Activated naive CD8-positive, alpha-beta T cell treated with anti-CD3 and anti-CD28 coated beads, Interleukin-2, amount 10 ng/mL, durations not matched to agents 7 days and 5 days (primary cell): ENCODE measurements at places on chromosomes 7 and 10.

DNA sequence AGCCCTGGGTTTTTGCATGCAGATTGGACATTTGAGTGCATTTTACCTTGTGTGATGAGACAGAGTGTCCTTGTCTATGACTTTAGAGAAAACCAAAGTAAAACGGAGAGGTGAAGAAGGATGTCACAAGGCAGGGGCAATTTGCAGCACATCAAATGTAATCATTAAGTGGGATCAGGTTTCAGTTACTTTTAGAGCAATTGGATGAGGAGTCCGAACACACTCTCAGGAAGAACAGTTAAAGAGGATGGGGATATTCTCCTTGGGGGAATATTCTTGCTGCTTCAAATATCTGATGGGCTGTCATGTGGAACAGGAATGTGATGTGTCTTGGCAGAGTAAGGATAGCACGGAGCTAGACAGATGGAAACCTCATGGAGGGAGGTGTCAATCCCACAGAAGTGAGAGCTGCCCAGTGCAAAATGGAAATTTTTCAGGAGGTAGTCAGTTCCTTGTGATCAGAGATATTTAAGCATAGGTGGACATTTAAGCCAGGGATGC lies 757 bp downstream of the RAB19 start:
- no peak for DNase-seq

GRCh38 chr10:122537545-122537944 lies 23.0 kb upstream of the DMBT1 start:
- no peak for DNase-seq

DNA sequence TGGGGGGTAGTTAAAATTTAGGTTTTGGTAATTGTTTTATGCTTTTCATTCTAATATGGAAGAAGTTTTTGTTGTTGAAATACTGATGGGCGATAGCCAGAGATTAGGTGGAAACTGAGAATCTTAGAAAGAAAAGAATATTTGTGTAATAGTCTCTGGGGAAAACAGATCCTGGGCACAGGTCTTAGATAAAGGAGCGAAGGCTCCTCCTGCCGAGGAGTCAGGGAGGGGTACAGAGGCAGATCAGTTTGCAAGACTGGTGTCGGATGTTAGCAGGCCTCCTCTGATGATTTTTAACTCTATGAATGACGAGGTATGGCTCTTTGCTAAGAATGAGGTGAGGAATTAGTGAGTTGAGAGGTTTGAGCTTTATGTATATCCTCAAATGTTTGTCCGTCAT lies 339.7 kb downstream of the HGF start:
- DNase-seq: no peak

GRCh38 chr7:140230516-140230860 lies 53.7 kb upstream of the KDM7A start:
- peak; percentile 86 for DNase-seq

GRCh38 chr10:31762316-31762715 lies 166.3 kb downstream of the ARHGAP12 start:
- DNase-seq: no peak

DNA sequence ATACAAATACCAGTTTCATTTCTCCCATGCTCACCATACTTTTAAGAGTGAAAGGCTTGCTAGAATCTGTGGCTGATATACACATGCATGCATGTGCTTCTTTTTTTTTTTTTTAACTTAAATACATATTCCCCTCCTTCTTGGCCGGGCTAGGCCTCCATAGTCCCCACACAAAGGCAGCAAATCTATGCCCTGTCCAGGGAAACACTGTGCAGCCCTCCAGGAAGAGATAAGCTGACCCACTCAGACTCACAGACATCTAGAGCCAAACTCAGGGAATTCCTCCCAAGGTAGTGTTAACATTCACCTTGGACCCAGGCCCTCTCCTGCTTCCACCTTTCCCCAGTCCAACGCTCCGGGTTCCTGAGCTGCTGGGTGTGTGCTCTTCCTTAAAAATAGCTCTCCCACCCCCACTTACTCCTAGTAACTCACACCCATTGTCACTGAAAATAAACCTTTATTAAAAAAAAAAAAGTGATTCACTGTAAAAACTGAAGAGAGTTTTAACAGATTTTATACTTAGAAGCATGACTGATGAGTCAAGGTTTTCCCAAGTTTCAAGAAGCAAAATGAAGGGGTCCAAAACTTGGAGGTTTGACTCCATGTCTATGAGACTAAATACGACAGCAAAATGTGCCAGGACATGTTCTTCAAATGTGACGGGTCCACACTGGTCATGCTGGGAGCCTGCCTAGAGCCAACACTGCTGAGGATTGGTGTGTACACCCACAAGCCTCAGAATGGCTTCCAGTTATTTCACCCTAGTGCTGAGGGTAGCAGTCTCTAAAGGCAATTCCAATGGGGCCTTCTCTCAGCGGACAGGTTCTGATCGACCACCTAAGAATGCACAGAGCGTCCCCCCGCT lies 159.5 kb downstream of the GLI3 start:
- DNase-seq: no peak

- no peak for DNase-seq
Measured at GRCh38 chr7:102832674-102833073, 80.1 kb upstream of the LRRC17 start.

DNA sequence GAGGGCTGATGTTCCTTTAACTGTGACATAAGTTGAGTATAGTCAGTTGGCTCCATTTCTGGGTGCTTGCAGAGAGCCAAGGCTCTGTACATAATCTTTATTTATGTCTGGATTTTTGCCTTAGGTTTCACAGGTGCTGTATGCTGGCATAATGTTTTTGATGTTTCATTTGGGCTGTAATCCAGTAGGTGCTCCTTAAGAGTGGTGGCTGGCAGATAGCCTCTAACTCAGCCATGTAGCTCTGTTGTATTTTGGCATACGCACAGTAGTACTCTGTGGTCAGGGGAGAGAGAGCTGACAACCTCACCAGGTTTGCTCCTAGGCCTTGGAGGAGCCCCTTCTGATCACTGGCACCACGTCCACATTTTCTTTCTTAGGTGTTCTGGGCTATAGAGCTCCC lies 61.1 kb downstream of the RNF133 start:
- no peak for DNase-seq

DNA sequence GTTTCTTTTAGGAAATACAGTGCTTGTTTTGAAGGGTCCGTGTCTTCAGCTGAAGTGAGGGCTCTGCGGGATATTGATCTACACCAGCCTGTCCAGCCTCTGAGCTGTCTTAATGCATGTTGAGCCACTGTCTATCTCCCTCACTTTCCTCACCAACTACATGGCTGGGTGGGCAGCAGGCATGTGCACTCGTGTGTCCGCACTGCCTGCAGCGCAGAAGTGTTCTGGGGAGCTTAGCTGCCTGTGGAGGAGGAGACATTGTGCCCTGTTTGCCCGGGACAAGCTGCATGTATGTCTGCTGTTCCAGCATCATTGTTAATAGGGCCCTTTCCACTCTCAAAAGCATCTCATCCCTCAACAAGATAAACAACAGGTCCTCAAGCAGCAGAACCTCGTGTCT lies 133.1 kb upstream of the EEPD1 start:
- no peak for DNase-seq

DNA sequence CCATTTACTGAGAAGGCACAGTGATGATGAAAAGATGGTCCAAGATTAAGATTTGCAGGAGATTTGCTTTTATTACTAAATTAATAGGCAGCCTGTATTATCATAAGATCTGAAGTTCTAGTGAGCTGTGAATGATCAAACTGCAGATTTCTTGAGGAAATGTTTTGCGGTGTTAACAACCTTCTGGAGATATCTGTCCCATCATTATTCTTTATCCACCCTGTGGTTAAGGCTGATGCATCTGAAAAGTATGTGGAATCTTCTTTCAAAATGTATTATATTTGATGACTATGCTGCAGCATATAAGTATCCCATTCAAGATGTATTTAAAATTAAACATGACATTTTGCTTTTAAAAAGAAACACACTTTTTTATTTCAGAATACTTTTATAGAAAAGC lies 150.3 kb downstream of the POLR1F start:
- no peak for DNase-seq

- peak; percentile 82 for DNase-seq
Measured at GRCh38 chr10:97914837-97915211, 65.2 kb downstream of the GOLGA7B start.

DNA sequence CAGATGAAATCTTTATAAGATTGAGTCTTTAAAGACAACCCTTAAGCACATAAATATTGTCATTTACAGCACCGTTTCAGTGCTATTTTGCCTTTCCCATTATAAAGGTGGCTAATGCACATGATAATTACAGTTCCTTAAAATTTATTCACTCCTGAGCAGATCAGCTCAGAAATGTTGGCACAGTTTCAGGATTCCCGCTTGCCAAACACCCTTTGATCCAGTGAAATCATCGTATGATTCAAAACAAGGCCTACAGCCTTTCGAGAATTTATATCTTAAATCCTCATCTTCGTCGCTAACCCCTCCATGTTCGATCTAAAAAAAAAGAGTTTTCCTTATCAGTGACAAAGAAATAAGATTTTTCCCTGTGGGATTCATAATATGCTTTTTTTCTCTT lies 14.1 kb upstream of the SOSTDC1 start:
- no peak for DNase-seq

DNA sequence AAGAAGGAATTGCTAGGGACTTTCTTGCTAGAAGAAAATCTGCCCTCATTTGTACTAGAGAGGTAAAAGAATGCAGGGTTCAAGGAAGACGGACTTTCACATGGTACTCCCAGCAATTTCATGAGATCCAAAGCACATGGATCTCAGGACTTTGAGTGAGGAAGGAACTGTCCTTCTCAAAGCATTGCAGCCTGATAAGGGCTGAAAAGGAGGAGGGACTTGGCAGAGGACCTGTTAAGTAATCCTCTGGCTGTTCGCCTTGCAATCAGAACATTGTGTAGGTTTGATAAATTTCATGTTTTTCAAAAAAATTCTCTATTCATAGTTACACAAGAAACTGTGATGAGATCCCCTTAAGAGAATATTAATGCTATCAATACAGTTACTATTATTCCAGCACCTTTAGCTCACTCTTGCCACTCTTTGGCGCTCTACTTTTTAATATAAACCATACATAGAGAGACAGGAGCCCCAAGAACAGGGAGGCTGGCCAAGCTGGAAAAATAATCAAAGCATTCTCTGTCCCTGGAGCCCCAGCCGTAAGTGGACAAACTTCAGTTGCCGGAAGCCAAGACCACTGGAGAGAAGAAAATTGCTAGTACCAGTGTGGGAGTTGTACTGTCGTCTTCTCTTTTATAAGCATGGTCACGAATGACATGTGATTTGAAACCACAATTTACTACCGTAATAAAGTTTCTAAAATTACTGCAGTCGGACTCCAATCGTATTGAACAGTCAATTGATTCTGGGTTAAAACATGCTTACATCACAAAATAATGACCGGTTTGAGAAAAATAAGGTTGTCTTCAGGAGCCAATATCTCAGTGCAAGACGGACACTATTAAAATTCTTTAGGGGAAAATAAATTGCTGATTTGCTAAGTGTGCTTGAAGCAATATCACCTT lies 424.4 kb downstream of the SDK1 start:
- no peak for DNase-seq

GRCh38 chr10:70250961-70251680 lies 17.9 kb upstream of the PPA1 start:
- no peak for DNase-seq

DNA sequence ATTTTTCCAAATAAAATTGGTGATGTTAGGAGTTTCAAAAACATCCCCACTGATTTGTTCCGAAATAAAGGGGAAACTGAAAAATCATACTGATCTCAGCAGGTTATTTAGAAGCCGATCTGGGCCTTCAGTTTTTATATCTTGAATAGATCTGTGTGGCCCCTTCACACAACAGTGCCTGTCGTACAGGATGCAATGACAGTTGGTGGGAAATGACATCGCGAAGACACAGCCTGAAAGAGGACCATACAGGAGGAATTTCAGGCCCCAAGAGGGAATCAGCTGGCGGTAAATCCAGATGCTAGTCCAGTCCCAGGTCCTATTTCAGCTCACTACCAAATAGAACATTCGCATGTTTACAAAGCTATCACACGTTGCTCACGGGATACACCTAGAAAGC lies 3.0 kb downstream of the H2BK1 start:
- no peak for DNase-seq

- DNase-seq: no peak
Measured at GRCh38 chr10:50347394-50347802, 96.1 kb upstream of the ASAH2 start.
